ENCODE measurements at places on chromosomes 12 and 14.

- DNase-seq, result no peak
These were observed 15.8 kb downstream of the ABCC9 start for GRCh38 chr12:21925296-21925913.

DNA sequence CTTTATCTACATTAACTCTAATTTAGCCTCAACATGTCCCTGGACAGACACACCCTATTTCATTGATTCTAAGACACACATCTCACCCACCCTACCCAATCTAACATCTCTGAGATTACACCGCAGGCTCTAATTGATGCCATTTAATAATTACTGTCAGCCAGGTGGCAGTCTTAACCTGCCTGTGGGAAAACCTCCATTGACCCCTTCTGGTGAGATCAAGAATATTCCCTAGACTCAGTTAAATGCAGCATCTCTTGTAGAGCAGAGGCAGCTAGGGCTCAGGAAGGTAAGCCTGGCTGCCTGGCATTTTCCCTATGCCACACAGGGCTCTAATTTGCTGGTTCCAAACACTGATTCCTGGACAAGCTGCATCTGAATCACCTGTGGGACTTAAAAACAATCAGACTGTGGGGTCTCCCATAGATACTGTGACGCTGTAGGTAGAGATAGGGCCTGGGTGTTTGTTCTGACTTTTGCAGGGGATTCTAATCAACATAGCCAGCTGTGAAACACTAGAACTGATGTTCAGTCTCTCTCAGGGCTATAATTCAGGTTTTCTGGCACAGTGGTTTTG, 14.3 kb downstream of the MCRS1 start:
- DNase-seq, result no peak

GRCh38 chr12:65532764-65533163, 254.3 kb downstream of the MSRB3 start:
- no peak for DNase-seq

- DNase-seq, result no peak
These were observed 438.9 kb upstream of the FAR2 start for GRCh38 chr12:28709986-28710685.

DNA sequence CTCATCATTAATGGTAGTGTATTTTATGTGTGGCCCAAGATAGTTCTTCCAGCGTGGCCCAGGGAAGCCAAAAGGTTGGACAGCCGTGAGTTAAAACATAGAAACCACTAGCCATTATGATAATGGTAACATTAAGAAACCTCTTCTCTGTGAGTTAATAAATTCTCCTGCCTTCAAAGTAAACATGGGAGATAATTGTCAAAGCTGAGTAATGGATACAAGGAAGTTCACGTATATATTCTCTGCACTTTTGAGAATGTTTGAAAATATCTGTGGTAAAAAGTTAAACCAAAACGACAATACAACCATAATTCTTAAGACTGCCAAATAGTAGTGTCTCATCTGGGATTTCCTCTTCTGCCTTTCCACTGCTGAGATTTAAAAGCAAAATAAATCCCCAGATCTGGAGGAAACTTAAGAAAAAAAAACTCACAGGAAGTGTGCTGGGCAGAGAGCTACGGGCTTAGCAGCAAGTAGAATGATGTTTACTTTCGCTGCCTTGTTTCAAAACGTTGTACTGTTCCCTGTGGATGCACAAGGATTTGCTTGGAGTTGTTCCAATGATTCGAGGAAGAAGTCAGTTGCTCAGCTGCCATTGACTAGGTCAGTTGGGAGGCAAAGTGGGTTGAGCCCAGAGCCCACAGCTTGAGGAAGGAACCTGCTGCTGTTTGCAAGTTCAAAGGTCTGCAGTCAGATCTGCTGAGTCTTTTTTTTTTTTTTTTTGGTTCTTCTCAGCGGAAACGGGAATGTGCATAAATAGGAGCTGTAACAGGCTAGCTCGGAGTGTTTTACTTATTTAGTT, 1.7 kb downstream of the TPCN1 start:
- no peak for DNase-seq

- no peak for DNase-seq
These were observed 196.3 kb downstream of the EPS8 start for GRCh38 chr12:15592934-15593333.

DNA sequence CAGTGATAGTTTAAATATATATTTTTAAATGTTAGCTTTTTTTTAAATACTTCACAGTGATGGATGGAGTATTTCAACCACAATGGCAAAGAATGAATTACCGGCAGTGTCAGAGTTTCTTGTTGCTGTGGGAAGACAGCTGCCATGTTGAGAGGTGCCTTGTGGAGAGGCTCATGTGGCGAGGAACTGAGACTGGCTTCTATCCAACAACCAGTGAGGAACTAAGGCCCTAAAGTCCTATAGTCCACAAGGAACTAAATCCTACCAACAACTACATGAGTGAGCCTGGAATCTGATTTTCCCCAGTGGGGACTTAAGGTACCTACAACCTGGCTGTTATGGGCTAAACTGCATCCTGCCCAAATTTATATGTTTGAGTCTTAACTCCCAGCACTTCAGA, 220.2 kb upstream of the PLEKHG7 start:
- DNase-seq, result no peak

- no peak for DNase-seq
These were observed 331.4 kb downstream of the BCAT1 start for GRCh38 chr12:24617471-24617870.

DNA sequence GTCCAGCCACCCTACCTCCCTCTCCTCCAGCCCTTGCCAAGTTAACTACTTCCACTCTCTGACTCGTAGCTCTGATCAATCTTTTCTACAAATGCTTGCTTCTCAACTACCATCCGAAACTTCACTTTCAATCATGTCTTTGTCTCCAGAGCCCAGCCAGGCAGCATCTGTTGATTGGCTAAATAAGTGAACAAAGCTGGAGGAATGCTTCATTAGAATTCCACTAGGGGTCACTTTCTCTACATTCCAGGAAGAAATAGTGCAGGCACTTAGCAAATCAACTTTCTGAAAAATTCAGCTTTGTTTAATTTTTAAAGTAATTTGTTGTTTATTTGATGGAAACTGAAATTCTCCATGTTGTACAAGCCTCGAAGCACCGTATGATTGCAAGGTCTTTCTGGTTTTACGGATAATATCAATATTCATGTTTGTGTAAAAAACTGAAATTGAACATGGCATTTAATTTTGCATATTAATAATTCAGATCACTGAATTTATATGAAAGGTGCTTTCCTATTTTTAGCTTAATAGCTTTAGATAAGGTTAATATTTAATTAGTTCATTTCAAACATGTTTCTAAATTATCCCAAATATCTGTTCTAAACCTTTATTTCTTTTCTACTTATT, 32.4 kb upstream of the HELB start:
- no peak for DNase-seq

- no peak for DNase-seq
These were observed 6.8 kb downstream of the FAM161B start for GRCh38 chr14:73943083-73943482.

GRCh38 chr14:22429546-22430294, 159.3 kb downstream of the DAD1 start:
- no peak for DNase-seq

GRCh38 chr12:8033153-8034044, 883 bp downstream of the FOXJ2 start:
- DNase-seq, result peak; percentile 34

- no peak for DNase-seq
These were observed 1818.9 kb upstream of the FLRT2 start for GRCh38 chr14:83711046-83711445.

DNA sequence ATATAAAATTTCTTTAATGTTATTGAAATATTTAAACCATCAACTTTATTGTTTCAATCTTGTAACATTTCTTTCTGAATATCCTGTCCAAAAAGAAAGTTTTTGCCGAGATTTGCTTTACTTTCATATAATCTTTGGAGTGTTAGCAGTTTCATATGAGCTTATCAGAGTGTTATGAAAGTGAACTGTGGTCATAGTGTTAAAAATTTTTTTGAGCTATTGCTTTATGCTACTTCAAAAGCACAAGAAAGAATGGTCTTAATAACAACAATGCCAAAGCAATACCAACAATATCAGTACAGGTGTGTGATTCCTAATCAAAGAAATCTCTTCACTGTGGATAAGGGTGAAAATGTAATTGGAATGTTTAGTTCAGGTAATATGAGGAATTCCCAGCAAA, 1994.9 kb upstream of the FLRT2 start:
- no peak for DNase-seq

GRCh38 chr12:122458105-122459035, 35.9 kb upstream of the CLIP1 start:
- DNase-seq, result no peak

- DNase-seq, result no peak
These were observed 50.0 kb downstream of the TSPAN19 start for GRCh38 chr12:84986117-84986516.
